ENCODE measurements at places on chromosomes 11 and 22.

DNA sequence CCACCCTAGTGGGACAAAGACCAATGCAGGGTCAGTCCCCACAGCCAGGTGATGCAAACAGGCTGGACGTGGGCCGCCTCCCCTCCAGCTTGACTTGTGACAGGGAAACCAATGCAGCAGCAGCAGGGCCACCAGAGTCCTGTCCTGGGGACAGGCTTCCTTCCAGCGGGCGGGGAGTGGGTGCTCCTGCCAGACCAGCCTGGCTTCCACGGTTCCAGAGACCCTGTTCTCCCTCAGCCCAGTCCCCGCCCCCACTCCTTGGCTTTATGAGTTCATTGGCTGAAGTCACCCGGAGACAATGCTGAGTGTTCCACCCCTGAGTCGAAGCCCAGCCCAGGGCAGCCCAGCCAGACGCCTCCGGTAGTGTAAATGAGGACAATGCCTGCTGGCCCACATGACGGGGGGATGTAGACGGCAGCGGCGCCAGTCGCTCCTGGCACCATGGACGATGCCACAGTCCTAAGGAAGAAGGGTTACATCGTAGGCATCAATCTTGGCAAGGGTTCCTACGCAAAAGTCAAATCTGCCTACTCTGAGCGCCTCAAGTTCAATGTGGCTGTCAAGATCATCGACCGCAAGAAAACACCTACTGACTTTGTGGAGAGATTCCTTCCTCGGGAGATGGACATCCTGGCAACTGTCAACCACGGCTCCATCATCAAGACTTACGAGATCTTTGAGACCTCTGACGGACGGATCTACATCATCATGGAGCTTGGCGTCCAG, at the start of gene TSSK2:
Gene TSSK2, plus strand, starts transcription at position 350 of the 726 bp plus-strand sequence. Its CDS starts 92 bp downstream, at position 442.
- no peak for DNase-seq

- DNase-seq = peak; percentile 26
These were observed 96.5 kb upstream of the FGF3 start for GRCh38 chr11:69915501-69916250.

- DNase-seq = no peak
These were observed 4566.7 kb upstream of the OR11H1 start for GRCh38 chr22:10961043-10961860.

- DNase-seq = no peak
These were observed 7.8 kb downstream of the PRG3 start for GRCh38 chr11:57373146-57373545.

DNA sequence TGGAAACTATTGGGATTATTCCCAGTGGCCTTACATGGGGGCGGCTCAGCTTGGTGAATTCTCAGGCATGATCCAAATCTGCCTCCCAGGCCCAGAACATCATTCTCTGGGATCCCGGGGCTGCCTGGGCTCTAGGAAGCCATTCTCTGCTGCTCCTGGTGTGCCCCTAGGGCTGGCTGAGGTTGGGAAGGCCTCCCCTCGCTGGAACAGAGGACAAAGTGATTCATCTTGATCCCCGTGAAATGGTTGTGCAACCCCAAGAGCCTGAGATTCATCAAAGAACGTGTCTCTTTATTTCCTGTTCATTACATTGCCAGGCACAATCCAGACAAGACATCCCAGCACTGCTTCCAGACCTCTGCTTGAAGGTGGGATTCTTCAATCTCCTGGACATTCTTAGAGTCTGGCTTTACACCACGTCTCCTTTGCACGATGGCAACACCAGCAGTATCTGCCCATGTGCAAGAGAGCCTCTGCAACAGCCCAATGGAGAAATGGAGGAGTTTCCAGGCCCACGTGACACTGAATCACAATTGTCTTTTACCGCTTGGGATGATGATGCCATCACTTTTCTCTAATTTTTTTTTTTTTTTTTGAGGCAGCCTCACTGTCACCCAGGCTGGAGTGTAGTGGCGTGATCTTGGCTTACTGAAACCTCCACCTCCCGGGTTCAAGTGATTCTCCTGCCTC, 52.3 kb downstream of the TST start:
- DNase-seq = no peak

GRCh38 chr11:114257621-114258558, 38.3 kb upstream of the NNMT start:
- DNase-seq = no peak

DNA sequence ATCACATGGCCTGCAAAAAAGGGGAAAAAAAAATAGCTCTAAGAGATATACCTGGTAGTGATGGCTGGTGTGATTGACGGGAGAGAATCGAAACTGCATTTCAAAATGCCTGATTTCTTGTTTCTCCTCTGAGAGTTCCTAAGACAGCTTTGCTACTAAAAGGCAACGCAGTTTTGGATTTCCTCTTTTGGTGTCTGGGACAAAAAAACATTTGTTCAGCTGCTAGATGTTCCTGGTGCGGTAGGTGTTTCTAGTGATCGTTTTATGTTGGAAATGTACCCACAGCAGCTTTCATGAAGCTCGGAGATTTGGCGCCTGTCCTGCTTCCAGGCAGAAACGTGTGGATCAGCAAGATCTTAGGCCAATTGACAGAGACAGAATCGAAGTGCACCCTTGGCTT, 18.1 kb downstream of the P2RX3 start:
- no peak for DNase-seq

DNA sequence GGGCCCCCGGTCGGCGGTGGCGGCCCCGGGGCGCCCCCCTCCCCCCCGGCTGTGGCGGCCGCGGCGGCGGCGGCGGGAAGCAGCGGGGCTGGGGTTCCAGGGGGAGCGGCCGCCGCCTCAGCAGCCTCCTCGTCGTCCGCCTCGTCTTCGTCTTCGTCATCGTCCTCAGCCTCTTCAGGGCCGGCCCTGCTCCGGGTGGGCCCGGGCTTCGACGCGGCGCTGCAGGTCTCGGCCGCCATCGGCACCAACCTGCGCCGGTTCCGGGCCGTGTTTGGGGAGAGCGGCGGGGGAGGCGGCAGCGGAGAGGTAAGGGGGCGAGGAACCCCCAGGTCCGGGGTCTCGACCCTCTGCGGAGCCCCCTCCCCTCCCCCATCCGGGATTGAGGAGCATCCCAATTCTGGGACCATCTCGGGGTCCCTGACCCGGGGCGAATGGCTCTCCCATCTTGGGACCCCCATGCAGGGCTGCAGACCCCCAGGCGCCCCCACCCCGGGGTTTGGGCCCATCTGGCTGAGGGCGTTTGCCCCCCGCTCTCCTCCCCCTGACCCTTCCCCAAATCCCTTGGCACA, 431 bp downstream of the KMT2A start:
- DNase-seq = peak; percentile 38

DNA sequence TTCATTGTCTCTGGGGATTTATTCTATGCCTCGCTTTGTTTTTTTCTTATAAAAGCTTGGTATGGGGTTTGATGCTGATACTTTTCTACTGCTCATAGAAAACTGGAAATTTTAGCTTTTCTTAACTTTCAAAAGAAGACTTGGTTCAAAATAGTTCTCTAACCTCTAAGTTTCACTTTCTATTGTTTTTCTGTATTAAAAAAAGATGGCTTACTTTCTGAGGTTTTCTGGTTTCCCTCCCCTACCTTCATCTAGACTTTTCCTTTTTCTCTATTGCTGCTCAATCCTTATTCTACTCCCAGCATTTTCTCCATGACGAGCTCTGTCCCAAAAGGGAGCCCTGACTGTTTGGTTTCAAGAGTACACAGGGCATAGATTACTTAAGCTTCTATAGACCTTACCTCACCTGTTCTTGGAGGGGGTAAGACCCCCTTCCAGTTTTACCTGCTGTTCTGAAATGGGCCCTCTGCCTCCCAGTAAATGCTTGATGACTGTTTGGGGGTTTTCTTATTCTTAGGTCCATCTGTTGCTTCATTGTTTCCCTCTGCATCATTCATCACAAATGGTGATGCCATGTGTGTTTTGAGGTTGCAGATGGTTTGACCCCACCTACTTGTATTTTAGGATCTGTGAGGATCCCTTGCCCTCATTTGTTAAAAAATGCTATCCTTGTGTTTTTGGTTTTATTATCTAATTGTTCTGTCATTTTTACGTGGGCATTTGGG, 29.5 kb downstream of the DNHD1 start:
- DNase-seq = no peak

- no peak for DNase-seq
These were observed 27.8 kb upstream of the CCDC134 start for GRCh38 chr22:41772645-41773044.

DNA sequence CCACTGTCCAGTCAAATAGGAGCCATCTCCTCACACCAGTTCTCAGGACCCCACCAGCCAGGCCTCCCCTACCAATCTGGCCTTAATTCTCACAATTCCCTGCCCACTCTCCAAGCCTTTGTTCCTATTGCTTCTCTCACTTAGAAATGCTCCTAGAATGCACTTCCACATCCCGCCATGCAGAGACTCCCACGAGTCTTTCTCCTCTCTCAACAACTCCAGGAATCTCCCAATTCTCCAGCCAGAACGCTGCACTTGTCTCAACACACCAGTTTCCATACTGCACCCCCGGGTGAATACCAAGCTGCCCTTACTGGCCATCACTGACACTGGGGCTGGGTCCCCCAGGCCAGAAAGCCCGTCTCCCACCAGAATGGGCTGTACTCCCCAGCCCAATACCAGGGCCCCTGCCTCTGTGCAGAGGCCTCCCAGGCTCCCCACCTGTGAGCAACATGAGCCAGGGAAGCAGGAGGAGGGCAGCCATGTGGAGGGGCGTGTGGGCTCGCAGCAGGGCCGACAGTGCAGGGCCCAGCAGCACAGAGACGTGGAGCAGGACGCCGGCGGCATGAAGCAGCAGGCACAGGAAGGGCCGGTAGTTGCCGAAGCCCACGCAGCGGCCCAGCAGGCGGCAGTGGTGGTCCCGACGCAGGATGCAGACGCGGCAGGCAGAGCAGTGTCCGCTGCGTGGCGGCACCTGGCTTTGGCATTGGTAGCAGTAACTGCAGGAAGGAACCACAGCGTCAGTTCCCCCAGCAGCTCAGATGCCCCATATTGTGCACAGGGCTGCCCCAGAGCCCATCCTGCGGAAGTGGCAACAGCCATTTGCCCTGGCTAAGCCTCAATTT, 2.4 kb downstream of the ZDHHC24 start:
- DNase-seq = peak; percentile 24

- DNase-seq = no peak
These were observed 80.0 kb upstream of the TIMP3 start for GRCh38 chr22:32721328-32722180.

DNA sequence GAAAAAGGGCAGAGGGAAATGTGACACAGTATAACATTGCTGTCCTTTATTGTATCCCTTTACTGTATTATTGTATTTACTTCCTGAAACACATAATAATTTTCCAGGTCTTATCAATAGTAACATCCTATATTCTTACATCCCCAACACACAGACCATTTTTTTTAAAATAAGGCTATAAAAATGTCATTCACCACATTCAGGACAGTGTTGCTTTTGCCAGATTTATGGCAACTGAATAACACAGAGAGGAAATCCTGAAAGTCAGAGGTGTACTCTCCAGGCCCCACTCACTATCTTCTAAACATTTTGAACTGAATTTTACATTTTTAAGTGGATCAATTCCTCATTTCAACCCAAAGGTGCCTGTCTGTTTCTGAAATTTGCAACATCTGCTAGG, 104.8 kb upstream of the MTMR2 start:
- DNase-seq = no peak

DNA sequence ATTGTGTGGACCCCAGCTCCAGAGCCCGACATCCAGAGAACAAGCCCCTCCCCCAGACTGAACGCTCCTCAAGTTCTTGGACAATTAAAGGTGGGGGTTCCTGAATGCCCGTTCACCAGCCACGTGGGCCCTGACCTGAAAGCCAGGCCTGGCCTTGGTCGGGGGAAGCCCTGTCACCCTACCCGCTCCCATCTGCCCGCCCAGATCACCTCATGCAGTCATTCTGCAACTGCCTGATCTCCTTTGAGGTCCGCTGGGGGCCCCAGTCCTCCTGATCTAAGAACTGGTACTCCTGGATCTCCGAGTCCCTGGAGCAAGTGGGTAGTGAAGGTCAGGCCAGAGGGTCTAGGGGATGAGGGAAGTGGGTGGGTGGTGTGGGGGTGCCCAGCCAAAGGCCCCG, 9.1 kb upstream of the NAALADL1 start:
- DNase-seq = no peak

- DNase-seq = no peak
These were observed 3.1 kb downstream of the AP2A2 start for GRCh38 chr11:928786-929185.

- no peak for DNase-seq
These were observed 12.7 kb upstream of the CNTF start for GRCh38 chr11:58609723-58610122.

- DNase-seq = no peak
These were observed 7.8 kb upstream of the MS4A15 start for GRCh38 chr11:60748821-60749220.

Measured in stimulated activated CD4-positive, alpha-beta T cell treated with anti-CD3 and anti-CD28 coated beads, Interleukin-12 subunit alpha, Interleukin-12 subunit beta, amount 100 ng/mL, for 48 hours (primary cell).